ENCODE measurements at places on chromosomes 2 and 18. TPM values are rescaled to one million over a fixed set of nuclear protein-coding genes. Genes with fewer than 3 reads are reported as not detected.

ECEL1 gene
- total RNA-seq, result 0.19 TPM

SIX3 gene
- total RNA-seq, result 0.59 TPM

SLC19A3 gene
- 4.2 TPM for total RNA-seq

CAVIN2 gene
- total RNA-seq, result 0.09 TPM

VPS54 gene
- total RNA-seq, result 20.6 TPM

ABCG5 gene
- not detected for total RNA-seq

ABCG8 gene
- not detected for total RNA-seq

RND3 gene
- 10.2 TPM for total RNA-seq

EVX2 gene
- 0.70 TPM for total RNA-seq

NEUROD1 gene
- total RNA-seq, result not detected

MEIS1 gene
- 89.4 TPM for total RNA-seq

CCBE1 gene
- total RNA-seq, result not detected

HOXD13 gene
- total RNA-seq, result 32.7 TPM

APCDD1 gene
- 333 TPM for total RNA-seq

IL18R1 gene
- not detected for total RNA-seq

CPO gene
- total RNA-seq, result not detected

PSMG2 gene
- total RNA-seq, result 74.4 TPM

DDX1 gene
- total RNA-seq, result 152 TPM

SPDYA gene
- total RNA-seq, result 1.2 TPM

HOXD10 gene
- 88.6 TPM for total RNA-seq

SGPP2 gene
- total RNA-seq, result 0.09 TPM

PROC gene
- not detected for total RNA-seq

ARHGAP15 gene
- total RNA-seq, result not detected

IL1F10 gene
- not detected for total RNA-seq
